Activated CD8-positive, alpha-beta memory T cell treated with anti-CD3 and anti-CD28 coated beads, Interleukin-2, amount 10 ng/mL, durations not matched to agents 7 days and 5 days (primary cell): ENCODE measurements at places on chromosomes 5 and 9. TPM values are rescaled to one million over a fixed set of nuclear protein-coding genes. Genes with fewer than 3 reads are reported as not detected.
A peak's percentile ranks its signal among the peaks of the same experiment; 100 is the strongest.

The PCDHGC4 gene
- total RNA-seq = not detected

The ANXA2R gene
- total RNA-seq = 14.5 TPM

The FOXD4L4 gene
- not detected for total RNA-seq

- H3K27me3 ChIP-seq = no peaks in the 10 kb centered on the region
- peaks cover 41% of the 10 kb centered on the region for H3K4me1 ChIP-seq
- peak overlapping the region; percentile 99 for H3K27ac ChIP-seq
- H3K36me3 ChIP-seq = peaks cover 6% of the 10 kb centered on the region
Measured at GRCh38 chr9:70413464-70413798, 1.0 kb downstream of the KLF9 start.

- no peak overlapping the region for H3K4me3 ChIP-seq
- H3K27ac ChIP-seq = no peak overlapping the region
- H3K27me3 ChIP-seq = no peaks in the 10 kb centered on the region
- no peaks in the 10 kb centered on the region for H3K4me1 ChIP-seq
- DNase-seq = no peak
Measured at GRCh38 chr5:37619353-37619752, 220.5 kb downstream of the GDNF start.
